ENCODE measurements at places on chromosomes 12 and 14.

- no peak for DNase-seq
These were observed 10.8 kb upstream of the DUSP6 start for GRCh38 chr12:89363084-89363483.

- no peak for DNase-seq
These were observed 1.1 kb upstream of the ASPG start for GRCh38 chr14:104084251-104085002.

GRCh38 chr12:54689034-54689372 is 40.8 kb upstream of the DCD start:
- no peak for DNase-seq

DNA sequence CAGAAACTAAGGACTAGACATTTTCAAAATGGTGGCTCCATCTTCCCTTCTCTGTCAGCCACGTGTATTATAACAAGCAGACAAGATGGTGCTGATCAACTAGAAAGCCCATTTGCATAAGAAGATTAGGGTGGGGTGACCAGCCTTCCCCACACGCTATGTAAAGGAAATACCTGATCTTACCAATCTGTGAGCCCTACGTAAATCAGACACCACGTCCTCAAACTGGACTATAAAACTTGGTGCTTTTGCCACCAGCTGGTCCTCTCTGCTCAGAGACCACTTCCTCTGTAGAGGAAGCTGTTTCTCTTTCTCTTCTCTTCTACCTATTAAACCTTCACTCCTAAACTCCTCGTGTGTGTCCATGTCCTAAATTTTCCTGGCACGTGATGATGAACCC is 101.1 kb upstream of the PLEKHG7 start:
- no peak for DNase-seq

DNA sequence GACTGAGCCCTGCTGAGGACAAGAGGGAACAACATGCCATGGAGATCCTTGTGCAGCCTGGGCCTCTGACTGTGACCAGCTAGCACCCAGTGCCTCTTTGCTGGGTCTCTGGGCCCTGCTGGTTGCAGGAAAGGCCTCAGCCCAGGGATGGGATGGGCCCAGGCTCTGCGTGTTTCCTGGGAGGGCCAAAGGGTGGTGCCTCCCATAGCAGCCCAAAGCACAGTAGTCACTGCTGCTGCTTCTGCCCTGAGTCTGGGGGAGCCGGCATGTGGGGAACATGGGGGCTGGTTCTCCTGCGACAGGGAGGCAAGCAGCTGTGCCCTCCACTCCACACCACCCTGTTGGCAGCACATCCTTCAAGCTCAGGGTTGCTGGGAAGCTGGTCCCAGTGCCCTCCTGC is 18.5 kb downstream of the ANHX start:
- DNase-seq: no peak

All from stimulated activated CD4-positive, alpha-beta T cell treated with anti-CD3 and anti-CD28 coated beads, Interleukin-1b, Interleukin-23, amount 100 ng/mL, for 24 hours (primary cell).